ENCODE measurements at places on chromosomes 4 and X.

GRCh38 chr4:56313132-56313531, 74.2 kb downstream of the AASDH start:
- no peak for DNase-seq

DNA sequence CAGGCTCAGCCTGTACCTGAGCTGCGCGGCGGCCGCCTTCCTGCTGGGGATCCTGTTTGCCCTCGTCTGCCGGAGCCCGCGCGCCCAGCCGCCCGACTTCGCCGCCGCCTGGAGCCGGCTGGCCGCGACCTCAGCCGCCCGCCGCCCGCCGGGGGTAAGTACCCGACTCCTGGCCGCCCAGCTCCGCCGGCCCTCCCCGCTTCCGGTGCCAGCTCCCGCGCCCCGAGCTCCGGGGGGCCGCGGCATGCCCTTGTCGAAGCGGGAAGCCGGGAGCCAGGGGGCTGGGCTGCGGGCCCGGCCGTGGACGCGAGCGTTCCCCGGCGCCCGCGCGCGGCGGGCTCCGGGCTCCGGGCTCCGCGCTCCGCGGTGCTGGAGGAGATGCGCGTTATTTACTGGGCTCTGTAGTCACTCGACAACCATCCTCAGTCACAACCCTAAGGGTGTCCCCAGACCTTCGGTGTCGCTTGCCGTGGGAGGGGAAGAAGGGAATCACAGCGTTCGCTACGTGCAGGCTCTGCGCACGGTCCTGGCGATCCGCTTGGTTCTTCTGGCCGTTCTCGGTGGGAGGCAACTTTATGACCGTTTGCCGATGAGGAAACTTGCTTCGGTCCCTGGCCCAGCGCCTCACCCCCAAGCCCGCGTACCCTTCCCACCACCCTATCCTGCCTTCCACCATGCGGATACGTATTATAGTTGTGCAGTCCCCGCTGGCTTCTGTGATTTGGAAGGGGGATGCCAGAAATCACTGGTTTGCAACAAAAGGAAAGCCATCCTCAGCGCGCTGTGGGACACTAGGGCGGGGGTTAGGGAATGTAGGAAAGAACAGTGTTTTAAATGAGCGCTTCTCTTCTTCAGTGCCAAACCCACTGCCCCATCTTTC, 944 bp downstream of the SNX25 start:
- no peak for DNase-seq

DNA sequence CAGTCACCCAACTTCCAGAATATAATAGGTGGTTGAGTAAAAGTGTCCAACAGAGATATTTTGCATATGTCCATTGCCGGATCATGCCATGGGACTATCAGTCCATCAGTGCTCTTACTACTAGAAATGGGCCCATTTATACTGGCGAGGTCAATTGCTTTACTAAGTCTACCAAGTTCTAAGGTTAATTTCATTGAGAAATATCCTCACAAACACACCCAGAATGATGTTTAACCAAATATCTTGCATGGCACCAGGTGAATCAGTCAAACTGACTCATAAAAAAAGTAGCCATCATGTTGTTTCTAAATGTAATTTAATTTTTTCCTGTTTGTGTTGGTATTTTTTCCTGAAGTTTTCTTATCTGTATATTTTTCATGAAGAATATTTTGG, 1217.0 kb downstream of the RAPGEF2 start:
- no peak for DNase-seq

DNA sequence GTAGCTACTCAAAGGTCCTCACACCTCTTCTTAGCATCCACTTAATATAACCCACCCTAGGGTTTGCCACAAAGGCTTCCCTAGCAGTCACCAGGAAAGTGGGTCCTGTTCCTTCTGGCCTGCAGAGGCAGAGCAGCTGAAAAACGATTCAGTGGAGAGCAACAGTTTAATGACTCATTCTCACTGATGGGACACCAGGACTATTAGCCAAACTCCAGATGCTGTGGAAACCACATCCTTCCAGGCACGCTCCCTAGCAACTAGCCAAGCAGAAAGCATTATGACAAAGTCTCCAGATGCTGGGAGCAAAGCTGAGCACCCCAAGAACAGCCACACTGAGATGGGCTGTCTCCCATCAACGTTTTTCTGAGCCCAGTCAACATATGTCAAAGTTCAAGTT, 30.3 kb upstream of the UTP14A start:
- DNase-seq: peak; percentile 24

- DNase-seq: no peak
Observed at GRCh38 chr4:150475763-150476162, 106.2 kb upstream of the MAB21L2 start.

- no peak for DNase-seq
Observed at GRCh38 chrX:64182208-64182607, 23.3 kb downstream of the AMER1 start.

GRCh38 chrX:95318882-95319281, 1365.8 kb upstream of the DIAPH2 start:
- no peak for DNase-seq

- no peak for DNase-seq
Observed at GRCh38 chrX:12139934-12140611, 1.8 kb downstream of the FRMPD4 start.

DNA sequence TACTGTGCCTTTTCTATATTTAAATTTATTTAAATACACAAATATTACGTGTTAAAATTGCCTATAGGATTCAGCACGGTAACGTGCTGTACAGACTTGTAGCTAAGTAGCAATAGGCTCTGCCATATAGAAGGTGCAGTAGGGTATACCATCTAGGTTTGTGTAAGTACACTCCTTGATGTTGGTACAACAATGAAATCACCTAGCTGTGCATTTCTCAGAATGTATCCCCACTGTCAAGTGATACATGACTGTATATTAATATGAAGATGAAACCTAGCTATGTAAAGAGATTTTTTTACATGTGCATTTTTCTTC, 431.2 kb downstream of the KCTD8 start:
- no peak for DNase-seq

- DNase-seq: no peak
Observed at GRCh38 chrX:49233176-49233575, at the start of gene CACNA1F. Gene CACNA1F (minus strand): TSS chrX:49233340. CDS start chrX:49233309, 31 bp downstream.

DNA sequence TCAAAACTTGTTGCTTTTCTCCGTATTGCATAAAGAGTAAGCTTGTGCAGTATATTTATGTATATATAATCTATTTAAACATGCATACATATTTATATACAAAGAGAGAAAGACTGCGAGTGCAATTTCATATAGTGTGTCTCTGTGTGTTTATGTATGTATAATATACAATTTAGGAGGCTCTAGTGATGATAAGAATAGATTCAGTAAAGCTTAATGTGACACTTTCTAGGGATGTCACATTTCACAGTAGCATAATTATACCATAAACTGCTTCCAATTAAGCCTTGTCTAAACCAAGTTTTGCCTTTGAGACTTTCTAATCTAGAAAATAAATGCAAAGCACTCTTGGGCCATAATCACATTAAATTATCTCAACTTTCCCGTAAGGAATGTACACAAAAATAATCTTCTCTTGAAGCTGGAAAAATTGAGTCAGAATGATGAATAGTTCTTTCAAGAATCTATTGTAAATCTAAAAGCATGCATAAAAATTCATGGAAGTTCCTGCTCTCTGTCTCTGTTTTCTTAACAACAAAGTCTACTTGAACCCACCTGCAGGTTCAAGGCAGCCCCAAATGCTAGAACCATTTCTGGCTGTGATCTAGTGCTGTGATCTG, 114.1 kb upstream of the NPY2R start:
- DNase-seq: no peak

- no peak for DNase-seq
Observed at GRCh38 chr4:119268466-119268865, 53.5 kb downstream of the FABP2 start.

DNA sequence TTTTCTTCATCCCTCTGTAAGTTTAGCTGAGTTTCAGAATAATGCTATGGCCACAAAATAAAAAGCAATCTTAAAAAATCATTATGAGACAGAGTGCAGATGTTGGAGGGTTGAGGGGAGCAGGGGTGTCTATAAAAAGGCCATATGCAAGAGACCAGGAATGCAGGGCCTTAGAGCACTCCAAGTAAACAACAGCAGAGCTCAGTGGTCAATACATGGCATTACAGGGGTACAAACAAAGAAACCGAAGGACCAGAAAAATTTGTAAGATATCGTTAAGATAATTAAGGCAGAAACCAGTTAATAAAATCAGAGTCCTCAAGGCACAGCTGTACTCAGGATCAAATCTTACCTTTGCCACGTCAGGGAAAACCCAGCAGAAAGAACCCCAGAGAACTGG, 28.4 kb upstream of the NDST3 start:
- DNase-seq: no peak

DNA sequence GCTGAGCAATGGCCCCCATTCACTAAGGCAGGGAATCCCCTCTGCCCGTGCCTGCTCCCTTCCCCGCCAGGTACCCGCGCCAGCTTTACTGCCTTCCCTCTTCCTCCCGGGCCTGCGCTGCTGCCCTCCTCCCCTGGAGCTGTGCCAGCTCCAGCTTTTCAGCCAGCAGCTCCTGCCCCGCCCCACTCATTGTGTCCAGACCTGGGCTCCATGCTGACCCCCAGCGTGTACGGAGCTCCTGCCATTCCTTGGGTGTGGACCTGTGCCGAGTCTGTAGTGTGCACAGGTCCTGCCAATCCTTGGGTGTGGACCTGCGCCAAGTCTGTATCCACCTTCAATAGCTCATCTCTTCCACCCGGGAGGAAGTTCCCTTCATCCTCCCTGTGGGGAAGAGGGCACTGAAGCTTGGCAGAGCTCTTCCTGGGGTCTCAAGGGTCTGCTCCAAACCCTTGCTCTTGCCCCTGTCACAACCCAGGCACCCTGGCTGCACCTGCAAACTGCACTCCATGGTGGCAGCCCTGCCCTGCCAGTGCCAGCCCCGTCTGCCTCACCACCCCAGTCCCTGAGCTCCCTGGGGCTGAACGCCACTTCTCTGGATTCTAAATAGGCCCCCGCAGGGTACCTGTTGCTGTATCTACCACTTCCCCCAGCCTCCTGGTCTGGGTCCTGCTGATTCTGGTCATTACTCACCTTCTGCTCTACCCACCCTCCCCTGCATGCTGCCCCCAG, 63.9 kb downstream of the TRMT44 start:
- no peak for DNase-seq

DNA sequence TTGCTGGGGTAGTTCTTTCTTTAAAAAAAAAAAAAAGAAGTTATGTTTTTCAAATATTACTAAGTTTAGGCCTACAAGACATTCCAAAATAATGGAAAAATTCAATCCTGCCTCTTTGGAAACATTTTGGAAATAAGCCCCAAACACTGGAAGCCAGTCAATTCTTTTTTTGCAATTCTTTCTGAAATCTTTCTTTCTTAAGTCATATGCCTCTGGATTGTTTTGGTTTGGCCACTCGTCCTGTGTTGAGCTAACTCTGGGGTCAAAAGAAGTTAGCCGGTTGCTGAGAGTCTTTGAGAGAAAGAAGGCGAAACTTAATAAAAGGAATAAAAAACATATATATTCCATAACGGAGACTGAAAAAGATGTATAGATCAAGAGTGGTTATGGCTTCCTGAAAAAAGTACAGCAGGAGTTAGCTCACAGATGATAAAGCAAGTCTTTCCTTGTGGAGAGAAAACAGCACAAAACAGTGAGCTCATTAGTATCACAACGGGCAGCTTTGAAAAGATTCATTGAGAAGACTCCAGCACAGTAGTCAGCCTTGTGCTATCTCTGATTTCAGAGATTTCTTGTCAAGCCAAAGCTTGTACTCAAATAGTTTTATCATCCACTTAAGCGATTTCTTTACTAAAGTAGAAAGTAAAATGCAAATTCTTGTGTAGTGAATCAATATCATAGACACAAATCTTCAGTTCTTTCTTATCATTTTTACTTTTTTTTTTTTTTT, 64.8 kb downstream of the PLS3 start:
- DNase-seq: no peak

GRCh38 chr4:67954890-67955289, 8.4 kb downstream of the TMPRSS11A start:
- no peak for DNase-seq

GRCh38 chr4:67437974-67438713, 107.2 kb downstream of the CENPC start:
- no peak for DNase-seq

GRCh38 chr4:169037506-169037905, 27.5 kb upstream of the CBR4 start:
- no peak for DNase-seq

DNA sequence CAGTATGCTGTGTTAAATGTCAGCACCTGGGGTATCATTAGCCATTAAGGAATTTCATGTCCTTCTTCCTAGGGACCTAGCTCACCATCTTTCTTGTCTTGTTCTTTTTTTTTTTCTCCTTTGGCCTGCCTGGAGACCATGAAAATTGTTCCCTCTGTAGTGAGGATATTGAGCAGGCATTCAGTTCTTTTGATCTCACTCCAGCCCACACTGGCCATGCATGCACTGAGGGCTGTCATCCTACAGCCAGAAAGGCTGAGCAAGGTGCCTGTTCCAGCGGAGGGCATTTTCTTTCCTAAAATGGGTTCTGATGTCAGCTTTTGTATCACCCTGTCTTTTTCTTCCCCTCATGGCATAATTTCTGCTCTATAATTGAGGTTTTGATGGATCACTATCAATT, 275.9 kb upstream of the HAND2 start:
- DNase-seq: no peak

- no peak for DNase-seq
Observed at GRCh38 chrX:70026112-70026850, 23.5 kb downstream of the AWAT2 start.

GRCh38 chrX:7926501-7926900, 712 bp downstream of the PNPLA4 start:
- DNase-seq: peak; percentile 1

DNA sequence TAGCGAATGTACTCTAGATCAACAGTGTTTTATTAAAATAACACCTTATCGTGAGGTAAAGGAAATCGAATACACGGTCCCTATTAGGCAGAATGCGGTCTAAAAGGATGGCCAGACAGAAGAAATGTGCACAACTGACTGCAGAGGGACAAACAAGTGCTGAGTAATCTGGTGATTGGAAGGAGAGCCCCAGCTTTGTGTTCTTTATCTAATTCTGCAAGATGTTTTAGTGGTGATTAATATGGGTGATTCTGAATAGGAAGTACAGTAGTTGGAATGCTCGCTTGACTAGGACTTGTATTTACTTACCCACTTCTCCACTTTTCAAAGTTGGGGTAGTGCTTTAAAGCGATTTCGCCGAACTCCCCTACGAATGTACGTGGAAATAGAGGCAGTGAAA, 1.2 kb downstream of the WDR44 start:
- peak; percentile 26 for DNase-seq

- no peak for DNase-seq
Observed at GRCh38 chr4:58940167-58940566, 1830.0 kb upstream of the IGFBP7 start.

- no peak for DNase-seq
Observed at GRCh38 chr4:154559494-154560418, 3.1 kb upstream of the FGB start.

GRCh38 chr4:86184901-86185285, 175.0 kb downstream of the MAPK10 start:
- DNase-seq: no peak

- no peak for DNase-seq
Observed at GRCh38 chr4:3374011-3374645, 67.6 kb upstream of the HGFAC start.

- no peak for DNase-seq
Observed at GRCh38 chr4:1500231-1500965, 94.2 kb upstream of the NKX1-1 start.

Data from hematopoietic multipotent progenitor cell (in vitro differentiated cells).